ENCODE measurements at places on chromosomes 3 and 15.

DNA sequence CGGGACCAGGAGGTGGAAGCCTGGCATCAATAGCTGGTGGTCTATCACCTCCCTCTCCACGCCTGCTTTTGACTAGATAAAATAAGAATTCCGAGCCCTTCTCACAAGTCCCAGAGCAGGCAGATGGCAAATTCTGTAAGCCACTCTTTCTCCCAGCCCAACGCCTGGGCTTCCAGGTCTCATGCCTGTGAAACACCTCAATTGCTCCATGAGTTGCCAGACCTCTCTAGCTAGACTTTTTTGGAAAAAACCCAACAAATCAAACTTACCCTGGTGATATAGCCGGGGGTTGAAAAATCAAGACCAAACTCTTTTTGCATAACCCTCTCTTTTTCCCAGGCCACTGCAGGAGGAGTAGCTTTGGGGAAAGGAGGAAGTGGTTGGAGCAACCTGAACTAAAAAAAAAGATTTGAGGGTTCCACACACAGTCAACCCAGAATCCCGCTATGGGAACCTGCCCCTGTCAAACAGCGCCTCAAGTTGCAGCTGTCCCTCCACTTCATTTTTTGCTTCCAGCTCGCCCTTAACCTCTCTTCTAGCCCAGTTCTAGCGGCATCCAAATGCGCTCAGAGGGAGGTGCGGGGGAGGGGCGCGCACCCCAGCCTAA lies 7.0 kb downstream of the BHLHE40 start:
- DNase-seq, result peak; percentile 51

- no peak for DNase-seq
Observed at GRCh38 chr3:3196148-3196861, 16.8 kb upstream of the CRBN start.

GRCh38 chr3:174330303-174330702 lies 528.8 kb upstream of the NAALADL2 start:
- DNase-seq, result no peak

DNA sequence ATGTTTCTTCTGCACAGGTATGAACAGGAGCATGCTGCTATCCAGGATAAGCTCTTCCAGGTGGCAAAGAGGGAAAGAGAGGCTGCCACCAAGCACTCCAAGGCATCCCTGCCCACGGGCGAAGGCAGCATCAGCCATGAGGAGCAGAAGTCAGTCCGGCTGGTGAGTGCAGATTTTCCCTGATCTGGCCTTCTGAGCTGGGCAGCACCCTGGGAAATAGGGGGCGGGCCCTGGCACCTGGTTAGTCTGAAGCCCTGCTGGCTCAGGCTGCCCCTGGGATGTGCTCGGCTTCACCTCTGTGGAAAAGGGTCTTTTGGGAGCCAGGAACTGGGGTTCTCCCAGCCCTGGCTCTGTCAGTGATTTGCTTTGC lies 29.0 kb downstream of the CHCHD6 start:
- no peak for DNase-seq

GRCh38 chr3:190430906-190431305 lies 18.8 kb downstream of the TMEM207 start:
- no peak for DNase-seq

DNA sequence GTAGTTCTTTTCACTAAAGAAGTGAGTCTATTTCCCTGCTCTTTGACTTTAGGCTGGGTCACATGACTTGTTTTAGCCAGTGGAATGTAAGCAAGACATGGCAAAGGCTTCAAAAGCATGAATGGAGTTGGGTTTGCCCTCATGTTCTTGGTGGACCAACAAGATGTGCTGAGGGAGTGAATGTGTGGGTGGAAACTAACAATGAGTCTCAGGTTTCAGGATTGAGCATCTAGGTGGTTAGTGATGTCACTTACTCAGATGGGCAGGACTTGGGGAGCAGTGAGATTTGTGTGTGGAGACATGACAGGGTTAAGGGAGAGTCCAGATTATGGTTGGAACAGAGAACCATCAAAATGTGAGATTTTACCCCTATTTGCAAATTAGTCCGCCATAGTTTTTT lies 181.4 kb upstream of the UBE2E1 start:
- peak; percentile 17 for DNase-seq

DNA sequence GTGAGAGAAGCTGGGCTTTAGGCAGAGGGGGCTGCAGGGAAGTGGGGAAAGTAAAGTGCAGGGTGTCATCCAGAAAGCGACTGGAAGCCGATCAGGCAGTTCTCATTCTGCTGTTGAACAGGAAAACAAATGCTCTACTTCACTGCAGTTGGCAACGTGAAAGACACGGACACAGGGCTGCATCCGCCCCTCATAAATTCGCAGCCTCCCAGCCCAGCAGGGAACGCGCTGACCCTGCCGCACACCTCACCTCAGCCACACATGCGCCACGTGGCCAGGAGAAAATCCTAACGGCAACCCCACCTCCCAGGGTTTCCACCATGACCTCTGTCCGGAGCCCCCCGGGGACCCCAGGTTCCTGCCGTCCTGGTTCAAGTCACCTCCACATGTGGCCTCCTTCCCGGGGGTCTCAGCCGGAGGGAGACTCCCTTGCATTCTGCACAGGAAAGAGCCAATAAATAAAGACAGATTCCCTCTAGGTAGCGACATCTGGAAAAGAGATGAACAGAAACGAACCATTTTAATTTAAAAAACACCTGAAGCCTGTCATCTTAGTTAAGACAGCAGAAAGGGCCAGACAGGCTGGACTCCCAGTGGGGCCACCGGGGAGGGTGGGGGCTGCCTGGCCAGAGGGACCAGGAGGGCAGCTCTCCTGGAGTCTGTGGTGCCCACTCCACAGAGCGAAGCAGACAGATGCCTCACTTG lies 118.7 kb downstream of the TMEM266 start:
- no peak for DNase-seq

GRCh38 chr3:139096670-139097069 lies 52.0 kb upstream of the PRR23C start:
- DNase-seq, result no peak

- no peak for DNase-seq
Observed at GRCh38 chr3:116863822-116864589, 154.4 kb downstream of the TUSC7 start.

- no peak for DNase-seq
Observed at GRCh38 chr15:39624806-39625205, 43.9 kb downstream of the THBS1 start.

DNA sequence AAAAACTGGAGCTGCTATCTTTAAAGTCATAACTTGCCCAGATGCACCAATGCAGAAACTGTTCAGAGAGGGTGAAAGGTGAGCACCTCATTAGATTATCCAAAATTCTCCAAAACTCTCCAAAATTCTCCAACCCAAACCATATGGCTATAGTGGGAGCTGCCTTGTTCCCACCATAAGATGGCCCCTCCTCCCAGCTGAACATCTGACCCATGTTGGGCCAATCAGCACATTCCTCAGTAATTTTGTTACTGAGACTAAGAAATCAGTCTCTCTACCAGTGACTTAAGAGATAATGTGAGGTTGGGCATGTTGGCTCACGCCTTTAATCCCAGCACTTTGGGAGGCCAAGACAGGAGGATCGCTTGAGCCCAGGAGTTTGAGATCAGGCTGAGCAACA lies 32.8 kb downstream of the DPH3 start:
- DNase-seq, result no peak

DNA sequence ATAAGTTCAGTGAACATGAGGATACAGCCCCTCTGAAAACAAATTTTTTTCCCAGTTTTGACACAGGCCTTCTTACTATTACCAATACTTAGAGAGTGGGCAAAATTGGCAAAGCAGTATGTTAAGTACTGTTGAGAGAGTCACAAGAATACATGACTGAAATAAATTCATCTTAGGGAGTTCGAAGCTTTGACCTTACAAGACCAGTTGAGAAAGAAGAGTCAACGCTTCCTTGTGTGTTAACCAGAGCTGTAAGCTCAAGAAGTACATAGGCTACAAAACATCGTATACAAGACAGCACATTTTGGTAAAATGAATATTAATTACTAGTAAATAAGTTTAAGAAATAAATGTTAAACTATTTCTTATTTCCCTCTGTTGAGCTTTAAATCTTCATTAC lies 164.4 kb upstream of the RORA start:
- DNase-seq, result no peak

DNA sequence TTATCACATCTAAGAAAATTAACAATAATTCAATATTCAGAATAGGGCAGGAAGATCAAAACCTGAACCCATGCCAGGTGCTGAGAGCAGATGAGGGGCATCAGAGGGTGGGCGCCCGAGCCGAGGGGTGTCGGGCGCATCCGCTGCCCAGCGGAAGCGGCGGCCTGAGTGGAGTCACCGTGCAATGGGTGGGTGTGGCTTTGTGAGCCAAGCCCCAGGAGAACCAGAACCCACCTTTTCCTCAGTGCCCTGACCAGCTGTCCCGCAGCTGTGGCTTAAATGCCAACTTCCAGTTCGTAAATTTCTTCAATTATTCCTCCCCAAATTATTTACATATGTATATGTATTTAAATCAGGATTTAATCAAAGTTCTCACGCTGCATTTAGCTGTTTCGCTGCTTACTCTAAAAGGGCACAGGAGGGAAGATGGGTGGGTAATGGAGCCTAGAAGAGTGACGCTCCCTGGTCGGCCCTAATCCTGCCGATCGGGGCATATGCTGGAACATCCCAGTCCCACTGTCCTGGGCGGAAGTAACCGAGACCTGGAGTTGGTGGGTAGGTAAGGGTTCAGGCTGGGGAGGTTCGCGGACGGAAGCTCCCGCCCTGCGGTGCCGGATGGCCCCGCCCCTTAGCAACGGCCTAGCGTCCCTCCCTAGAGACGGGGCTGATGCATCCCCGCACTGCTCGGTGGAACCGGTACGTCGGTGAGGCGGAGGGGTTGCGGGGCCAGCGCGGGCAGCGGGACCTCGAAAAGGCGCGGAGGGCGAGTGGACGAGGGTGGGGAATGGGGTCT lies 1.3 kb downstream of the DNAH1 start:
- DNase-seq, result peak; percentile 72

- DNase-seq, result no peak
Observed at GRCh38 chr3:153173758-153174516, 11.9 kb downstream of the RAP2B start.

GRCh38 chr15:59236394-59236793 lies 29.8 kb downstream of the LDHAL6B start:
- no peak for DNase-seq

DNA sequence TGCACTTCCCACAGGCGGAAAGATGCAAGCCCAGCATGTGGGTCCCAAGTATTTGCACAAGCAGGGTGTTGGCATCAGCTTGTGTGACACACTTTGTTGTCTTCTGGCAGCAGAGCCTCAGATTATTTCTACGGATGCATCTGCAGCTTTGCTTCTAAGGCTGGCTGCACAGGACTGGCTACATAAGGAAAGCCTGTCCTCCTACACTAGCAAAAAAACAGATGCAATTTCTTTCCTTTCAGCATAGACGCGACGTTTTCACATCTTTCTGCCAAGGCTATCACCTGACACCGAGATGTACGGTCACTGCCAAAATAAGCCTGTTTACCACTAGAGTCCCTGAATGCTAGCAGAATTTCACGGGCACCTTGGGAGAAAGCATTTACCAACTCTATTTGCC lies 13.5 kb downstream of the MRPS11 start:
- no peak for DNase-seq

DNA sequence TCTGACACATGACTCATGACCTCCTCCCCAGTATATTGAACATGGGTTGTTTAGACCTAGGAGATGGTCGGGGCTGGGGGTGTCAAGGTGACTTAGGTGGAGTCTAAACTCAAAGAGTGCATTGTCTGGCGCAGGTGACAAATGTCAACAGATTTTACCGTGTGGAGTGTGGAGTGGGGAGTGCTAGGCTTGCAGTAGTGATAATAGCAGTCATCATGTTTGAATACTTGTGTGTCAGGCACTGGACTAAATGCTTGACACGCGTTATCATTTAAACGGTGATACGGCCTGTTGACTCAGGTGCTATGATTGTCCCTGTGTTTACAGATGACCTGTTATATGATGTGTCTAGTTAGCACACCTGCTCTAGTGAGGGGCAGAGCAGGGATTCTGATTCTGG lies 30.8 kb downstream of the MUC20 start:
- no peak for DNase-seq

DNA sequence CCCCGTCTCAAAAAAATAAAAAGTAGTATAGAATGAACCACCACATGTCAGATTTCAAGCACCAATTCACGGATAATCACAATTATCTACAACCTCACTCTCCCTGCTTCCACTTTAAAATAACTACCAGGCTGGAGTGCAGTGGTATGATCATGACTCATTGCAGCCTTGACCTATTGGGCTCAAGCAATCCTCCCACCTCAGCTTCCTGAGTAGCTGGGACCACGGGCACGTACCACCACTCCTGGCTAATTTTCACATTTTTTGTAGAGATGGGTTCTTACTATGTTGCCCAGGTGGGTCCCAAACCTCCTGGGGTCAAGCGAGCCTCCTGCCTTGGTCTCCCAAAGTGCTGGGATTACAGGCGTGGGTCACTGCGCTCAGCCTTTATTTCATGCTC lies 38.1 kb upstream of the LDHAL6B start:
- no peak for DNase-seq

DNA sequence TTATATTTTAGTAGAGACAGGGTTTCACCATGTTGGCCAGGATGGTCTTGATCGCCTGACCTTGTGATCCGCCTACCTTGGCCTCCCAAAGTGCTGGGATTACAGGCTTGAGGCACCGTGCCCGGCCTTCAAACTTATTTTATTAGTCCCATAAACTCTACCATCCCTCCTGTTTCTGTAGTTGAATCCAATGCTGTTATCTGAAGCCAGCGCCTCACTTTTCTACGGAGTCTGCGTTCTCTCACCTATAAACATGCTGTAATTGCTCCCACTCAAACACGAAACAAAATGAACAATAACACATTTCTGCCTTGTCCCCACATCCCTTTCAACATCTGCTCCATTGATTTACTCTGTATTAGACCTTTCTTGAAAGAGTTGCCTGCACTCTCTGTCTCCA lies 222.3 kb upstream of the LRRFIP2 start:
- no peak for DNase-seq

GRCh38 chr15:91983729-91984340 lies 130.3 kb downstream of the SLCO3A1 start:
- DNase-seq, result no peak

DNA sequence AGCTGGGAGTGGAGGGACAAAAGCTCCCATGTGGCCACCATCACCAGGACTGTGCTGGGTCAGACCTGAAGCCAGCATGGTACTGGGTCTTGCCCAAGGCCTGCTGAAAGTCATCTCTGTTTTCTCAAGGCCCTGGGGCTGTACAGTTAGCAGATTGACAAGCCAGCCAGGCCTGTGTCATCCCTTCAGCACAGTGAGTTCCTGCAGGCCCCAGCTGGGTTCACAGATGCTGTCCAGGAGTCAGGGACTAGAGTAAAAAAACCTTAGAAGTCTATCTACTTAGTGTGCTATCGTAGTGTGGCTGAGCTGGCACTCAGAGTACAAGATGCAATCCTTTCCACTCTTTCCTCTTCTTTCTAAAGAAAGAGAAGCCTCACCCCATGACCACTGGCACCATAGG lies 246.0 kb upstream of the NAALADL2 start:
- no peak for DNase-seq

DNA sequence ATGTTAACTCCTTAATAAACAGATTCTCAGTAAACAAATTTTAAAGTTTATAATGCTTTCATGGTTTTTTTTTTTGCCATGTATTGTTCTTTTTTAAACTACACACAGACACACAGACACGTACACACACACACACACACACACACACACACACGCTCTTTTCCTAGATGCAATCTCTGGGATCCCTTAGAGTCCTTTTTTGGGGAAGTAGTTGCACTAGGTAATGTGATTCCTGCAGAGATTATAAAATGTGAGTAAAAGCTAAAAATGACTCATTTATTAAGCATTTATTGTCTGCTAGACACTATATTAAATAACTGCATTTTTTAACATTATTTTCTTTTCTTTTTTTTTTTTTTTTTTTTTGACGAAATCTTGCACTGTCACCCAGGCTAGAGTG lies 19.9 kb downstream of the NDUFB5 start:
- no peak for DNase-seq
